ENCODE measurements at places on chromosomes 12 and 14.
A peak's percentile ranks its signal among the peaks of the same experiment; 100 is the strongest.

DNA sequence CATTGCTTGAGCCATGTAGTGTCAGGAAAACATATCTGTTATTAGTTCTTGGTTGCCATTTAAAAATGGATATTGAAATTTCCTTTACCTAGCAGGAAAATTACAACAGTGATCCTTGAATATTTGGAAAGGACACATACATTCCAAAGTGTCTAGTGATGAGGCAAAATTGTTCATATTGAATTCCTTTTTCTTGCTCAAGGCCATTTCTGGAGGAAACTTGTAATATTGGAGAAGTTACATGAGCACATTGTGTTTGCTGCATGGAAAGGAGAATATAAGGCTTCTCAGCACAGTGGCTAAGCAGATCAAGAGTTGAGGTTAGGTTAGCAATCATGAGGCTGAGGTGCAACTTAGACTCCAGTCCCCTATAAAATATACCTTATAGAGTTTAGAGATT is 121.9 kb downstream of the PDE3A start:
- no peak for DNase-seq

DNA sequence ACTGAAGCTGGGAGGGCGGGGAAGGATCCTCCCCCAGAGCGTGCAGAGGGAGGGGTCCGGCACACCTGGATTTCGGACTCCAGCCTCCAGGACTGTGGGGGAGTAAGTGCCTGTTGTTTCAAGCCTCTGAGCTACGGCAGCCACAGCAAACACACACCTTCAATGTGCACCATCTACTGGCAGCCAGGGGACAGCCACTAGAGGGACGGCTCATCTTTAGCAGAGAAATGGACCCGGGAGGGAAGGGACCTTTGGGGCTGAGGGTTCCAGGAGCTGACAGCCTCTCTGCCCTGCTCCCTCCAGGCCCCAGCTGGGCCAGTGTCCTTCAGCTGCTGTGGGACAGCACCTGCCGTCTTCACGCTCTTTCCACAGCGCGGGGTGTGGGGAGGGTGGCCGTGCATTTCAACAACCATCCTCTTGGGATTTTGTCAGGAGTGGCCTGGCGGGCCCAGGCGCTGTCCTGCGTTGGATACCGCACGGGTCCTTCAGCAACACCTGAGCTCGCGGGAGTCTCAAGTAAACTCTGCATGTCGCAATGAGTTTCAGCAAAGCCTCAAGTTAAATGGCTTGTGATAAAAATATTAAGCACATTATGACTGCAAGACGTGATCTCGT is 209.2 kb upstream of the C14orf180 start:
- no peak for DNase-seq

DNA sequence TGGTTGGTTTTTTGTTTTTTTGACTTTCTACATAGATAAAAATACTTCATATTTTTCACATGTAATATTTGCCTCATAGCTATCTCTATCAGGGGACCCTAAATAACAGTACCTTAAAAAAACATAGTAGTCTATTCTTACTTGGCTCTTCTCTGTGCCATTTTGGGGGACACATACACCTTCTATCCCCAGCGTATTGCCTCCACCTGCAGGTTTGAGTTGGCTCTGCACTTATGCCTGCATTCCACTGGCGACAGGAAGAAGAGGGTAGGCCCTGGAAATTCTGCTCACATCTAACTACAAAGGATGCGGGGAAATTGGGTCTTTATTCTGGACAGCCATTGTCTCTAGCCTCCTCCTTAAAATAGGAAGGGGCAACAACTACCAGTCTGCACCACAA is 13.8 kb upstream of the IFI27L2 start:
- no peak for DNase-seq

GRCh38 chr14:71397371-71397770 is 490.1 kb downstream of the PCNX1 start:
- no peak for DNase-seq

- DNase-seq: no peak
Observed at GRCh38 chr12:1876086-1876485, 42.4 kb downstream of the CACNA2D4 start.

DNA sequence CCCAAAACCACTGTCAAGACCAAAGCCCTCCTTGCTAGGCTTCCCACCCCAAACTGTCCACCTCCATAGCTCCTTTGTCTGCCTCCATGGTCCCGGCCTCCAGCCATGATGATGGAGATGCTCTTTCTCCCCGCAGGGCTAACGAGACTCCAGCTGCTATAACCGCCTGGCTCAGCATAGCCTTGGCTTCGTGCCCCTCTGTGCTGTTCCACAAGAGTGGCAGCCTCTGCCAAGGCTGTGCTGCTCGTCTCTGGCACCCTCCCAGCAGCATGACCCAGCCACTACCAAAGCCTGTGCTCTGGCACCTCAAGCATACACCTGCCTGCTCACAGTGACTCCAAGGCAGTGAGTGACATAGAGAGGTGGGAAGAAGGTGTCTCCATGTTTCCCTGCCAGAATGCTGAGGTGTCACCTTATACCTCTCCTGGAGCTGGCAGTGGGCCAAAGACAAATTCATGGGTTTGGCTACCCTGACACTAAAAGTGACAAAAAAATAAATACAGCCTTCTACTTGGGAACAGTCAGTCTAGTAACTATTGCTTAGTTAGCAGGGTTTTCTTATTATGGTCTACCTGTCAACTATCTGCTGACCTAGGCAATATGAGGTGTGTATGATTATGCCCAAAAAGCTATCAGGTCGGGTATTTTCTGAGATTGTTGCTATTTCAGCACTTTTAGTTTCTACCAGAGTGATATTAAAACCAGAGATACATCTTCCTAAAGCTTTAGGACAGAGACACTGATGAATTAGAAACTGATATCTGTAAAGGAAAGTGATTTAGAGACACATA is 16.1 kb upstream of the KRT73 start:
- DNase-seq: peak; percentile 72

DNA sequence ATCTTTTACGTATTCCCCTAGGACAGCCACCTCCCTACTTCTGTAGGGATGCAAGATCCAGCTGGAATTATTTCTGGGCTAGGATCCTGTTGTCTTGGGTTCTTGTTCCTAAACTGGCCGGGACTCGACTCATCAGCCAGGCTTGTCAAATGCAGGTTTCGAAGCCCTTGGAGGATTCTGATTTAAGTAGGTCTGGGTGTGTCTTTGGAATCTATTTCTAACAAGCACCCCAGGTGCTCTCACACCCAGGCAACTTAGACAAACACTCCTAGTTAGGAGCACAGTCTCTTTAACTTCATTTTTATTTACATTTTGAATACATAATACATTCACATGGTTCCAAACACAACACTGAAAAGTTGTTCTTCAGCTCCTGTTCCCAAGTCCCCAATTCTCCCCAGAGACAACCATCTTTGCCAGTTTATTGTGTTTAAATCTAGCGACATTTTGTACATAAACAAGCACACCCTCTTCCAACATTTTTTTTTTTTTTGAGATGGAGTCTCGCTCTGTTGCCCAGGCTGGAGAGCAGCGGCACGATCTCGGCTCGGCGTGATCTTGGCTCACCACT is 20.9 kb downstream of the MORN3 start:
- DNase-seq: no peak

DNA sequence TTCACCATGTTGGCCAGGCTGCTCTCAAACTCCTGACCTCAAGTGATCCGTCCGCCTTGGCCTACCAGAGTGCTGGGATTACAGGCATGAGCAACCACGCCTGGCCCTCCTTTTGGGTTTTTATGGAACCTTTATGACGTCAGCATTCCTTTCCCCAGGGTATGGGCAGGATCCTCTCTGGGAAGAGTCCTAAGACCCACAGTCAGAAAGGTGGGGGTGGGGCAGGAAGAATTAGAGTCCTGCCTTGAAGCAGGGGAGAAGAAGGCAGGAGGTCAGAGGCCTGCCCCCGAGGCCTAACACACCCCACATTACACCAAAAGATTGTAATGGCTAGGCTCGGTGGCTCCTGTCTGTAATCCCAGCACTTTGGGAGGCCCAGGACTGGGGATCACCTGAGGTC is 30.8 kb upstream of the CDK17 start:
- DNase-seq: no peak

GRCh38 chr12:91094032-91094662 is 17.1 kb downstream of the LUM start:
- no peak for DNase-seq

DNA sequence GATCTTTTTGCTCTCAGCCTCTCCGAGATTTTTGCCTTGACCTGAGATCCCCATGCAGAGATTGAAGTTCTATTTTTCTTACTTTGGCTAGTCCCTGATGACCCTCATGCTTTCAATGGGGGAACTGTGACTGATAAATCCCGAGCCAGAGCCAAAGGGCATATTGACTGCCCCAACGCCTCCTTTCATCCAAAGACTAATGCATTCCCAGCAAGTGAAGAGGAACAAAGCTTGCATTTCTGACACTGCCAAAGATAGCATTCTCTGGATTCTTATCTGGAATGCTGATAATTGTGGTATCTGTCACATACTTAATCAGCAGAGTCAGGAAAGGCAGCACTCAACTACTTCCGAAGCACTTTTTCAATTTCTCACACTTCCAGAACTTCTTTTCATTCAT is 152.3 kb upstream of the EGLN3 start:
- no peak for DNase-seq

DNA sequence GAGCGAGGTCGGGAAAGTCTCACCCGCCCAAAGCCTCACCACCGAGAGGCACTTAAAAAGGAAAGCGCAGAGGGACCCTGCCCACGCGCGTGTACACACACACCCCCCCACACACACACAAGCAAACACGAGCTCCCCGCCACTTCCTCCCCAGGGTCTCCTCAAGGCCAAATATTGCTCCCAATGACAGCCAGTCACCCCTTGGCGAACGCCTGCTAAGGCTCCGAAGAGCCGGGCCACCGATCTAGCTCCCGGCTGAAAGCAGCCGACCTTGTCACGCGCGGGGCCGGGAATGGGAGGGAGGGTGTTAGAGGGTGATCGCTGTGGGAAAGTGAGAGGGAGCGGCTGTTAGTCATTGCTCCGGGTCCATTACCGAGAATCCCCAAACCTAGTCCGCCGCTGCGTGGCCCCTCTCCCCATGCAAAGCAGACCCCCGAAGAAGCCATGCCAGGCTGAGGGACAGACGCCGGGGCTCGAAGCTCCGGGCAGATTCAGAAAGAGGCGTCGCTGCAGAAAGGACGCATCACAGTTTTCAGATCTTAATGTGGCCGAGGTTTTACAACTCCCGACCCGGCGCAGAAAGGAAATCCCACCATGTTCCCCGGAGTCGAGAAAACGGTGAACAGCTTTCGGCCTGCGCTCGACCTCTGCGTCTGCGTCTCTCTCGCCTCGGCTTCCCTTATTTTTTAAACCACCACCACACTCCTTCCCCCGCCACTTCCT is 2.6 kb downstream of the BMP4 start:
- DNase-seq: no peak
